Endothelial cell of umbilical vein (primary cell): ENCODE measurements at places on chromosomes 5 and 9.

GRCh38 chr5:14246350-14247053, 103.4 kb downstream of the TRIO start:
- no peak for DNase-seq

- DNase-seq, result no peak
Measured at GRCh38 chr9:132858751-132859150, 19.3 kb downstream of the AK8 start.

DNA sequence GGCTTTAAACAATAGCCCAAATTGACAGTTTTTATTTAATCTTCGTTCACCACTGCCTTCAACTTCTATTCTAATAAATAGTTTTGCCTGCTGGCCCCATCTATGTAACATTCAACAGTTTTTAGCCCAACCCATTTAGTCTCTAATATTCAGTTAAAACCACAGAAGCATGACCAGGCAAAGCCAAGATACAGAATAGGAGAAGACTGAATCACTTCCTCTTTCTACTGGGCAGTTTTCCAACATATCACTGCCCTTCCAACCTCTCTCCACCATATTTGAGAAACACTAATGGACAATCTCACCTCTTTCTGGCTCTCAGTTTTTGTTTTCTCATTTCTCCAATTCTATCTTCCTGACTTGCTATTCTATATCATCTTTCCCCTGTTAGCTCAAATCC, 352.9 kb downstream of the DNAH5 start:
- peak; percentile 80 for DNase-seq

- DNase-seq, result peak; percentile 22
Measured at GRCh38 chr5:138469540-138470321, 4.5 kb downstream of the EGR1 start.

DNA sequence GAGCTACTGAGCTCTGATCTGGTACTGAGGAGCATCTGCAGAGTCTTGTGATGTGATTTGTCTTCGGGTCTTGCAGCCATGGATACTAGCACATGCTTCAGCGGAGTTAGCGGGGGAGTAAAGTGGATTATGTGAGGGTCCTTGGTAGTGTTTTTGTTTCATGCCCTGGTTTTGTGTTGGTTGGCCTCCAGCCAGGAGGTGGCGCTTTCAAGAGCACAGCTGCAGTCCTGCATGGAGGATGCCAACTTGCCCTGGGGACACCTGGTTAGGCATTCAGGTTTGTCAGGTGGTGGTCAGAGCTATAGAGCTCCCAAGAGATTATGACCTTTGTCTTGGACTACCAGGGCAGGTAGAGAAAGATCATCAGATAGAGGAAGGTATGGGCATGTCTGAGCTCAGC, 185.8 kb upstream of the CDH6 start:
- no peak for DNase-seq

- no peak for DNase-seq
Measured at GRCh38 chr9:23556459-23556858, 269.6 kb downstream of the ELAVL2 start.

- no peak for DNase-seq
Measured at GRCh38 chr5:175698401-175699115, 40.7 kb downstream of the HRH2 start.

DNA sequence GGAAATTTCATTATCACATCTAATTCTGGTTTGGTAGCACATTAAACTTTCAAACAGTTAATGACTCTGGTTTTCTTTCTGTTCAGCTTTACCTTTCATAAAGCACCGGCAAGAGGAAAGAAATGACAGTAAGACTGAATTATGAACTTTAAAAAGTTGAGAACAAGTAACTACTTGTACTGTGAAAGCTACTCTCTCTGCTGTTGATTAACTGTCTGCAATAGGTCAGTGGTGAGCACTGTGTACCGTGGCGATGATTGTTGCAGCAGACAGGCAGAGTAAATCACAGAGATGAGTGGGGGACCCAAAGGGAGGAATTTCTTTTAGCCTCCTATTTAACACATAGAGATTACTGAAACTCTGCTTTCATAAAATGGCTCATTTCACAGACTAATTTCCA, 74.0 kb upstream of the MEF2C start:
- DNase-seq, result no peak

- DNase-seq, result no peak
Measured at GRCh38 chr5:131959906-131960305, 14.4 kb upstream of the MEIKIN start.

DNA sequence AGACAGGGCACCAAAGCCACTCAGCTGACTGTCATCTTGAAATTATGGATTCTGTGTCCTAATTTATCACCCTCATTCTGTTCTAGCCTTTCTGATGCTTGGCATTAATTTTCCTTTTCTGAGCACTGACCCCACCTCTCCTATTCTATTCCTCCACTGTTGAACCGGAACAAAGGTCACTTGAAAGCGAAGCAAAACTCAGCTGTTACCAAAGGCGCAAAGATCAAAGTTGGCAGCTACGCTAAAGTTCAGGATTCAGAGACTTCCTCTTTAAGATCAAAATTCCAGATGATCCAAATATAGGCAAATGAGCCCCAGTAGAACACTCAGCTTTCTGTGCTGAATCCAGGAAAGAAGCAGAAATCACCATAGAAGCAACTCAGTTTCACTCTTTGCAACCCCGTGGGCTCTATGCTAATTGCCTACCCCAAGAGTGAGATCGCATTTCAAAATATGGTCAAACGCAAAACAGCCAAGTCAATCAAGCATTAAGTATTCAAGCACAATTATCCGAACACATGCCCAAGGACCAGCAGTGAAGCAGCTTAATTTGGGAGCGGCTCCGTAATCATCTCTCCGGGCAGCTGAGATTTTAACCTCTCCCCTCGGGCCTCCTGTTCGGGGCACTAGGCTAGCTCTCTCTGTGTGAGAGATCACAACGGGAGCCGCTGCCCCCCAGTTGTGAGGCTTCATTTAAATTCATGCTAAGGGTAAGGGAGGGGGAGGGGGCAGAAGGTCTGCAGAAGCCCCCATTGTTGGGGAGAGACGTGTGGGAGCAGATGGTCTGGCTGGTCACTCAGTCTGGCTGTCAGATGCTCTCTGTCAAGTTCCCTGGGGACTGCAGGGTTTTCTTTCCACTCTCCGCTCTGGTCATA, 288.6 kb downstream of the ELAVL2 start:
- no peak for DNase-seq

GRCh38 chr5:39040875-39041274, 33.3 kb downstream of the RICTOR start:
- no peak for DNase-seq

DNA sequence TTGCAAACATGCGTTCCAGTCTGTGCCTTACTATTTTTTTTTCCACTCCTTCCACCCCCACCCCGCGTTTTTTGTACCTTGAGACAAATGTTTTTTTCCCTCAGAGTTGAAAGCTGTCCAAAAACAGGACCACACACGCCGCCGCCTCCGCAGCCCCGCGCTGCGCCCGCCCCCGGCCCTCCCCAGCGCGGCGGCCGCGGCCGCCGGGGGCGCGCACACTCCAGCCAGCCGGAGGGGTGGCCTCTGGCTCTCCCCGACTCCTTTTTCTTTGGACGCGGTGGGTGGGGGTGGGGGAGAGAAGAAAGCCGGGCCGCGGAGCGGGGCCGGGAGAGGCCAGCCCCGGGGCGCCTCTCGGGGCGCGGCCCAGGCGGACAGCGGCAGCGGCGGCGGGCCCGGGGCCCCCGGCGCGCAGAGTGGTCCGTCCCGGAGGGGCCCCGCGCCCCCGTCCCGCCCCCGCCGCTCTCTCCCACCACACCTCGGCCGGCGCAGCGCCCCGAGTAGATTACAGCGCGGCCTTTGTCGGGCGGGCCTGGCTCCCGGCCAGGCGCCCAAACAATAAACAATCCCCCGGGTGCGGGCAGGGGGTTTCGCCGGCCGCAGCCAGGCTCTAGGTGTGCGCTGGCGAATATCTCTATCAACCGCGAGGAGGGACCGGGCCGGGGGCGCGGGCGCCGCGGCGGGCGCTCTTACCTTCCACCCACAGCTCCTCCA, 10.9 kb downstream of the PTCH1 start:
- peak; percentile 59 for DNase-seq

DNA sequence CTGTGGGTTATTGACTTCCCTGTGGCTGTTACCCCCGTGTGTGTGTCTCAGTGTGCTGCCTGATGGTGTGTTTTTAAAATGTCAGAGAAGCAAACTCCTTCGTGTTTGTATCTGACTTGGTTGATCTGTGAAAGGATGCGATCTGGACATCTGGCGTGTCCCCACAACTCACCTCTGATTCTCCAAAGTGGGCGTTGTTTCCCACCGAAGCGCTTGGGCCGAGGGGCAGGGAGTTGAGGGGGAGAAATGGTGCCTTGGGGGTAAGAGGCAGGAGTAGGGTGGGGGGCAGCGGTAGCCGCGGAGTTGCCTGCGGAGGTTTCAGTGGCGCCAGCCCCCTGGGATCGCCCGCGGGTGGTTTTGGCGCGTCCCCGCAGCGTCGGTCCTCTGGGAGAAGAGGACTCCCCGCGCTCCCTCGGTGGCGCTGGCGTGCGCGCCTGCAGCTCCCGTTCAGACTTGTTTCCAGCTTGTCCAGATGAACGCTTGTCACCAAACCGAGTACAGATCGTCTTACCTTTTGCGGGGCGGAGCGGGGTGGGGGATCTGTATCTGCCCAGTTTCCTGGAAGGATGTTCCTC, 1.1 kb downstream of the MAST4 start:
- DNase-seq, result peak; percentile 20

GRCh38 chr5:152593388-152593787, 188.3 kb upstream of the NMUR2 start:
- no peak for DNase-seq

- DNase-seq, result no peak
Measured at GRCh38 chr5:142678529-142678928, 7.4 kb downstream of the FGF1 start.

- no peak for DNase-seq
Measured at GRCh38 chr5:161895514-161895913, 47.6 kb downstream of the GABRA1 start.

- peak; percentile 73 for DNase-seq
Measured at GRCh38 chr9:91427873-91428272, 4.2 kb upstream of the NFIL3 start.
